GM23338 (cell line): ENCODE measurements at places on chromosomes 13 and 19. TPM values are rescaled to one million over a fixed set of nuclear protein-coding genes. Genes with fewer than 3 reads are reported as not detected.
A peak's percentile ranks its signal among the peaks of the same experiment; 100 is the strongest.

- peaks cover 25% of the 10 kb centered on the region for H3K4me1 ChIP-seq
- peak within 1 kb of the TSS; percentile 27; the same call in 1 of the 2 replicates for H3K4me3 ChIP-seq
- no peaks in the 10 kb centered on the region for H3K27me3 ChIP-seq
- peak within 1 kb of the TSS; percentile 19; the same call in 1 of the 2 replicates for H3K27ac ChIP-seq
- H3K36me3 ChIP-seq, result no peaks in the 10 kb centered on the region
Observed at GRCh38 chr19:8577247-8577646, at the start of gene MYO1F. Gene MYO1F, minus strand, starts transcription at chr19:8577442. Its CDS starts 133 bp downstream, at chr19:8577309.

DNA sequence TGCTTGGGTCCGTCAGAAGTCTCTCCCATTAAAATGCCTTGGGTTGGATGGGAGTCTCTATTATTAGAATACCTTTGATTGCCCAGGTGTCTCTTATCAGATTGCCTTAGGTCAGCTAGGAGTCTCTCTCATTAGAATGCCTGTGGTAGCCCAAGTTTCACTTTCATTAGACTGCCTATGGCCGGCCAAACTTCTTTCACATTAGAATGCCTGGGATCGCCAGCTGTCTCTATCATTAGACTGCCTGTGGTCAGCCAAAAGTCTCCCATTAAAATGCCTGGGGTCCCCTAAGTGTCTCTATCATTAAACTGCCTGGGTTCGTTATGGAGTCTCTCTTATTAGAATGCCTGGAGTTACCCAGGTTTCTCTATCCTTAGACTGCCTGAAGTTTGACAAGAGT is 1476.7 kb downstream of the UQCRFS1 start:
- no peak overlapping the region for H3K27ac ChIP-seq
- no peak overlapping the region for H3K4me3 ChIP-seq
- H3K36me3 ChIP-seq, result peaks cover 19% of the 10 kb centered on the region
- H3K4me1 ChIP-seq, result no peaks in the 10 kb centered on the region
- no peak for DNase-seq

- no peak overlapping the region for H3K4me3 ChIP-seq
- 0 out of 2 replicates have a peak overlapping the region, but pooled peaks have one; percentile 26 for H3K27ac ChIP-seq
- 0 out of 2 replicates have a peak, but pooled peaks cover 4% of the 10 kb centered on the region for H3K4me1 ChIP-seq
- peak; percentile 47 for DNase-seq
- H3K27me3 ChIP-seq, result no peaks in the 10 kb centered on the region
Observed at GRCh38 chr13:110213461-110214074, 93.4 kb downstream of the COL4A1 start.

GRCh38 chr13:21233086-21233485 is 56.6 kb downstream of the MRPL57 start:
- no peaks in the 10 kb centered on the region for H3K27me3 ChIP-seq
- DNase-seq, result no peak
- H3K27ac ChIP-seq, result no peak overlapping the region
- no peaks in the 10 kb centered on the region for H3K4me1 ChIP-seq

- H3K4me3 ChIP-seq, result no peak overlapping the region
- H3K4me1 ChIP-seq, result peaks cover 6% of the 10 kb centered on the region; the same call in 1 of the 2 replicates
- 0 out of 2 replicates have a peak overlapping the region, but pooled peaks have one; percentile 45 for H3K27ac ChIP-seq
- DNase-seq, result peak; percentile 25
- peaks cover 28% of the 10 kb centered on the region for H3K36me3 ChIP-seq
Observed at GRCh38 chr13:113245849-113246796, 36.7 kb downstream of the CUL4A start.

DNA sequence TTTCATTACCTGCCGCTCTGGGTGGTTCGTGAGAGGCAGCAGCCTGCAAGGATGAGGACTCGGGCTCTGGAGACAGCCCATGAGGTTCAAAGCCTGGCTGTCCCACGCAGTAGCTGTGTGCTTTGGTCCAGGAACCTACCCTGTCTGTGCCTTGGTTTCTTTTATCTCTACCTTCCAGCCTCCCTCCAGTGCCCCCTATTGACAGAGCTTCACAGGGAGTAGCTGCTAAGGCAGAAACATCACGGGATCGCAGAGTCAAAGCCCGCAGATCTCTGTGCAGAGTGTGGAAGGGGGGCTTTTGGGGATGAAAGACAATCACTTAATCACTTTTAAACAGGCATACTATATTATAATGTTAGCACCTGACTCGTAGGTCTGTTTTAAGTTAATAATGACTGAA is 16.2 kb downstream of the ZNF71 start:
- DNase-seq, result peak; percentile 58
- no peaks in the 10 kb centered on the region for H3K4me1 ChIP-seq
- H3K27ac ChIP-seq, result no peak overlapping the region
- no peak overlapping the region for H3K4me3 ChIP-seq

DNA sequence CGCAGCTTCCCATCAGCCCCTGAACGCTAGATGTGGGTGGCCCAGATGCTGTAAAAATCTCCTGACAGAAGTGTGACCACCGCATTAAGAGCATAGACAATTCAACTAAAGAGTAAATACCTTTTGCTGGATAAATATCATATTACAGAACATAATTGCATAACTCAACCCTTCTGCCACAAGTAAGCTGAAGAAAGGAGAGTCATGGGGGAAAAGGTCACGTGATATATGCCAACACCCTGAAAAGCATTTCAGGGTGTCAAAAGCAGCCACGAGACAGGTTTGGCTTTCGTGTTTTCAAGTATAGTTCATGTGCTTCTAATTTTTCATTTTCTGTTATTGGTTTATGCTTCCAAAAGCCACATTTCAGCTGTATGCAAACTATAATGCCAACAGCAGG is 71.3 kb downstream of the LHFPL6 start:
- no peak for DNase-seq
- no peak overlapping the region for H3K27ac ChIP-seq
- no peaks in the 10 kb centered on the region for H3K27me3 ChIP-seq

GRCh38 chr13:53020764-53021335 is 7.8 kb upstream of the OLFM4 start:
- peaks cover 9% of the 10 kb centered on the region; the same call in 1 of the 2 replicates for H3K4me1 ChIP-seq
- peak; percentile 7 for DNase-seq
- H3K27me3 ChIP-seq, result no peaks in the 10 kb centered on the region
- H3K27ac ChIP-seq, result no peak overlapping the region
- H3K4me3 ChIP-seq, result no peak overlapping the region

GRCh38 chr19:18596752-18597157 is 8.2 kb downstream of the REX1BD start:
- no peak overlapping the region for H3K27ac ChIP-seq
- peaks cover 30% of the 10 kb centered on the region for H3K27me3 ChIP-seq
- no peaks in the 10 kb centered on the region for H3K36me3 ChIP-seq
- peak; percentile 87 for DNase-seq
- peaks cover 46% of the 10 kb centered on the region for H3K4me1 ChIP-seq

DNA sequence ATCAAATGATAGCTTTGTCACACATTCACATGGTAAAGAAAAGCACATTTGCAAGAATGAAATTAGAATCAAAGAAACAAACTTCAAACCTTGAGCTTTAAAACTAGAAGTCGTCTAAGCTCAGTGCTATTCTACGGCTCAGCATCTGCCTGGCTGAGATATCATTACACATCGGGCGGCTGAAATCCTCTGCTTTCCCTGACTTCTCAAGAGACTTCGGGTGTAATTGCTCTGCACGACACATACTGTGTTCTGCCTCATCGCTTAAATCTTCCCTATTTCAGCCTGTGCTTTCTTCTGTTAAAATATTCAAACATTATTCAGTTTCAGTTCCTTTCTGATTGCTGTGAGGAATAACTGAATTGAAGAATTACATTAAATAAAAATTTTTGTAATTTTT is 265.3 kb downstream of the NALCN start:
- H3K4me1 ChIP-seq, result peaks cover 11% of the 10 kb centered on the region; the same call in 1 of the 2 replicates
- H3K27ac ChIP-seq, result no peak overlapping the region
- no peaks in the 10 kb centered on the region for H3K36me3 ChIP-seq
- DNase-seq, result no peak

- H3K27ac ChIP-seq, result no peak overlapping the region
- no peak overlapping the region for H3K4me3 ChIP-seq
- DNase-seq, result no peak
- no peaks in the 10 kb centered on the region for H3K36me3 ChIP-seq
- H3K27me3 ChIP-seq, result no peaks in the 10 kb centered on the region
- H3K4me1 ChIP-seq, result peaks cover 16% of the 10 kb centered on the region
Observed at GRCh38 chr13:113373811-113374485, 10.0 kb upstream of the GRTP1 start.

DNA sequence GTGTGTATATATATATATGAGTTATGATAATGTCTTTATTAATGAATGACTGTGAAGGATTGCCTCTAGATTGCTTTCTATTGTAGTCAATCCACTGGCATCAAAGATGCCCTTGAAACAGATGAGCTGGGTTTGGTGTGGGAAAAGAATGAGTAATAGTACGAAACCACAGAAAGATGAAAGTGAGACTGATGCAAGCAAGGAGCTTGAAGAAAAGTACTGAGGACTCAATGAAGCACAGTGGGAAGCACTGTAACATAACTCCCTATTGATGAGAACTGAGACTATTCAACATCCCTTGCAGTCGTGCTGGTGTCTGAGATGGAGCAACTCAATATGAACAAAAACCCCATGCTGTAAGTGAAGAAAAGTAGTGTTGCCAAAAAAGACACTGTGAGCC is 1794.2 kb downstream of the SLITRK5 start:
- H3K4me3 ChIP-seq, result no peak overlapping the region
- H3K27me3 ChIP-seq, result no peaks in the 10 kb centered on the region
- H3K4me1 ChIP-seq, result no peaks in the 10 kb centered on the region

- H3K4me3 ChIP-seq, result no peak overlapping the region
- H3K4me1 ChIP-seq, result no peaks in the 10 kb centered on the region; the same call in 1 of the 2 replicates
- no peak overlapping the region for H3K27ac ChIP-seq
- H3K36me3 ChIP-seq, result no peaks in the 10 kb centered on the region
Observed at GRCh38 chr13:69828527-69828926, 279.1 kb upstream of the ATXN8OS start.

DNA sequence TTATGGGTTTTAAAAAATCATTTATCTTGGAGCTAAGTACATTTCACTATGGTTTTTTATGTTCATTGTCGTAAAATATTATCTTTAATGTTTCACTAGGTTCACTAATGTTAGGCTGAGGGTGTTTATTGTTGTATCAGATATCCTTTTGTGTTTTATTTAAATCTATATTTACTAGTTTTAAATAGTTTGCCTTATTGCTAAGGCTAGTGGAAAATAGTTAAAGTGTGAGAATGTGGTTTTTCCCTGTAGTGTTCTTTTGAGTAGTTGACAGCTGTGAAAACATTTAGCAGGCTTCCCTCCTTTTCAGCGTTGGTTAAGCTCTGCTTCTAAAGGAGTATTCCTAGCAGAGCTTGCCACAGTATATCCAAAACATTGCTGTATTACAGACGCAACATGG is 139.0 kb downstream of the TM9SF2 start:
- no peak overlapping the region for H3K4me3 ChIP-seq
- no peaks in the 10 kb centered on the region for H3K27me3 ChIP-seq
- no peaks in the 10 kb centered on the region for H3K36me3 ChIP-seq
- H3K4me1 ChIP-seq, result no peaks in the 10 kb centered on the region
- DNase-seq, result no peak

- no peaks in the 10 kb centered on the region for H3K36me3 ChIP-seq
- H3K27me3 ChIP-seq, result no peaks in the 10 kb centered on the region
- peaks cover 15% of the 10 kb centered on the region; the same call in 1 of the 2 replicates for H3K4me1 ChIP-seq
- H3K27ac ChIP-seq, result peak within 1 kb of the TSS; percentile 86
- peak within 1 kb of the TSS; percentile 98 for H3K4me3 ChIP-seq
Observed at GRCh38 chr19:51368366-51369282, at the start of gene CLDND2. Gene CLDND2, minus strand, starts transcription at chr19:51369003. Its CDS starts 426 bp downstream, at chr19:51368577.

- H3K36me3 ChIP-seq, result no peaks in the 10 kb centered on the region
- no peaks in the 10 kb centered on the region for H3K27me3 ChIP-seq
Observed at GRCh38 chr19:49224879-49225278, 67.3 kb downstream of the TRPM4 start.

DNA sequence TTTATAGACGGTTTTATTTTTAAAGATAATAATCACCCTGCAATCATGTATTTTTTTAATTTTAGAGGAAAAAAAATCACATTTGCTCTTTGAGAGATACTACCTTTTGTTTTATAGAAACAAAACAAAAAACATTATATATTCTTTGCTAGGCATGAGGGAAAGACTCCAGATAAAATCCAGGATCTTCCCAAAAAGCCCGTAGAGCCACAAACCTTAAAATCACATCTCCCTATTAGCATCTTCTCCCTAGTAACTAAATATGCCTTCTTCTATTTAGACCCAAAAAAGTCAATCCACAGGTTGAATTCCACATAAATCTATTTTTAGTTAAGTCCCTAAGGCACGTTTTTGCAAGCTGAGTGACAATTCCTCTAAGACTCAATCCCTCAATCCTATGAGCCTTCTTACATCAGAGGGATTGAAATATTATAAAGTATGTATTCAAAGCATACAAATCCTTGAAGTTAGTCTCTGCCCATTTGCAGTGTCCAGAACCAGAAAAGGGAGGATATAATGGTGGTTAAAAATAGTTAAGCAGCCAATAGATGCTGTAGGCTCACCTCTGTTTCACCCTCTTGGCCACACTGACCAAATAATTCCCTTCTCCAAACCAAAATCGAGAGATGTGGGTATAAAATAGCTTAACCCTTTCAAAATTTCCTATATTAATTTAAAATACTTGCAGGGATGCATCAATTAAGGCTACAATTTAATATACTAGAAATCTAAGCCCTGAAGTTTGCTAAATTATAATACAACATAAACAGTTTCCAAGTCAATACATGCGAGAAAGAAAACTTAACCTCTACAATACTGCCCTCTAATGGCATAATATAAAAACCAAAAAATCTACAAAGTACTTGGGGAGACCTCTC is 64.0 kb downstream of the SERP2 start:
- peaks cover 18% of the 10 kb centered on the region for H3K36me3 ChIP-seq
- H3K4me1 ChIP-seq, result peaks cover 15% of the 10 kb centered on the region
- H3K27me3 ChIP-seq, result no peaks in the 10 kb centered on the region
- 0 out of 2 replicates have a peak overlapping the region, but pooled peaks have one; percentile 35 for H3K27ac ChIP-seq
- H3K4me3 ChIP-seq, result peak overlapping the region; percentile 90

DNA sequence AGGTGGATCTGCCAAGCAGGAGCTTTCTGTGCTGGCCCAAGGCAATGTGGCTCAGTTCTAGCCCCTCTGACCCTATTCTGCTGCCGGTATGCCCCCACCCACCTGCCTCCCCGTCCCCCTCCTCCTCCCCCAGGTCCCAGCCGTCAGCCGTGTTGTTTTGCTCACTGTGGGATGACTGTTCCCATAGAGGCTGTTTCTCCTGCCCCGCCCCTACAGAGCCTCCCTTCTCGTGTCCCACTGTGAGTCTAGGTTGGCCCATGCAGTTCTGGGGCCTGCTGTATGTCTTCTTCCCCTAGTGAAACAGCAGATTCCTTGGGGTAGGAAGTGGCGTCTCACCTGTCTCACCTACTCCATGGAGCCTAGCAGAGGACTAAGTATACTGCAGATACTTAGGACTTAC is 48.8 kb downstream of the ATP11A start:
- H3K27me3 ChIP-seq, result no peaks in the 10 kb centered on the region
- no peak for DNase-seq
- peaks cover 30% of the 10 kb centered on the region for H3K4me1 ChIP-seq
- H3K4me3 ChIP-seq, result no peak overlapping the region
- no peaks in the 10 kb centered on the region for H3K36me3 ChIP-seq

DNA sequence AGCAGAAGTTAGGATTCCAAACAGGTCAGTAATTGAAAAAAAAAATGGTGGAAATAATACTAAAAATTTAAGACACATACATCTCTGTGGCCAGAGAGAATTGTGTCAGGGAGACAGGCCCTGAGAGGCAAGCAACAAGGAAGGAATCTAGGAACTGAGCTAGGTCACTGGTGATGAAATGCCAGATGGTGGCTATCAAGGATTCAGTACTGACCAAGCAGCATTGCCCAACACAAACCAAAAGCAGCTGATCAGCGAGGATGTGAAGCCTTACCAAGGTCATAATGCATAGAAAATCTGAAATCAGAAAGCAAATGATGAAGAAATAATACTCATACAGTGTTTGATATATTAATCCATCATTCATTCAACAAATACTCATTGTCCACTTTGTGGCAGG is 905.0 kb downstream of the GPC5 start:
- no peak overlapping the region for H3K4me3 ChIP-seq
- H3K4me1 ChIP-seq, result peaks cover 13% of the 10 kb centered on the region; the same call in 1 of the 2 replicates
- no peaks in the 10 kb centered on the region for H3K36me3 ChIP-seq
- H3K27me3 ChIP-seq, result no peaks in the 10 kb centered on the region
- no peak overlapping the region for H3K27ac ChIP-seq

Gene MBD3L2
- not detected in 2 replicates for total RNA-seq

Gene MEIOSIN
- total RNA-seq, result 0.16 and 0.28 TPM in 2 replicates

Gene CACTIN
- 47.4 and 47.7 TPM in 2 replicates for total RNA-seq

Gene ZNF701
- total RNA-seq, result 24.7 TPM in 2 replicates

Gene CGB7
- 0.97 and 1.0 TPM in 2 replicates for total RNA-seq
